ENCODE measurements at places on chromosomes 4 and X.

DNA sequence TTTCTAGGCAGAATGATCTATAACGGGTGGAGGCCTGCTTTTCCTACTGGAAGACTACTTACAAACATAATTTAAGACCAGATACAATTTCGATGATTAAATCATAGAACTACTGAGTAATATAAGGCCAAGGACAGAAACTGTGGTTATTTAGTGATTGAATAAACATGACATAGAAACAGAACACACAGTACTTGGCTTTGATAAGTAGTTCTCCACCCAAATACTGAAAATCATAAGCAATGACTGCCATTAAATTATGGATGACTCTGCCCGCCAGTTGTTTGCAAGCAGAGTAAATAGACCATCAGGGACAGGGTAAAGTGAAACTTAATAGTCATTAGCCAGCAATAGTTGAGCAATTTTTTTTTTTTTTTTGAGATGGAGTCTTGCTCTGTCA lies 17.2 kb upstream of the SMIM14 start:
- DNase-seq: no peak

DNA sequence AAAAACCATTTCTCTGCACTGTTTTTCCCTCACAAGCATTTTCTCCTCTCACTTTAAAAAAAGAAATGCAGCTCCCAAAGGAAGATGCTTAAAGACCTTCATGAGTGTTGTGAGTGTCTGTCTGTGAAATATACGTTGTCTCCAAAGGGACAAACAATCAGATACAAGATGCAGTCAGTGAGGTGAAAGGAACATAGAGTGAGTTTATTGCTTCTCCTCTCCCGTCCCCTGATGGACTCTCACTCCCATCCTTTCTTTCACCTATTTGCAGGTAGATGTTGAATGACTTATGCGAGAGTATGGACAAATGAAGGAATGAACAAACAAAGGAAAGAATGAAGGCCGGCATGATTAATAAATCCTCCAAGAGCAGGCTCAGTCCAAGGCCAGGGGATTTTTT lies 561.2 kb upstream of the DIPK2B start:
- DNase-seq: no peak

- peak; percentile 23 for DNase-seq
Observed at GRCh38 chrX:101206471-101206870, 13.1 kb upstream of the DRP2 start.

GRCh38 chr4:78682070-78682469 lies 94.1 kb upstream of the BMP2K start:
- DNase-seq: no peak

DNA sequence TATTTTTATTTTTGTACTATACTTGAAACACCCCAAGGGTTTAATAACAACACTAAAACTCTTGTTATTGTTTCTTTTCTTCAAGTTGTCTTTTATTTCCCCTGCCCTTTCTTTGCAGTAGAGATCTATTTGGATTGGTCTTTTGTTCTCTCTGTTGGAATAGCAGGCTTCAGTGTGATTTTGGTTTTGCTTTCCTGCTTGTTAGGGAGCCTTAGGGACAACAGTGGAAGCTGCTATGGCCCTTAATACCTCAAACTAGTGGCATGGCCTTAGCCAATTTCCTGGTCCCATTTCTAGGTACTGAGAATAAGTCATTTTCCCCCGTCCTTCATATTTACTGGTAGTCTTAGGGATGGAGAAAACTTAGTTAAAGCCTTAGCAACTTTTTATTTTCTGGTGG lies 535.4 kb upstream of the NDST4 start:
- no peak for DNase-seq

GRCh38 chr4:146428298-146428697 lies 93.4 kb downstream of the SLC10A7 start:
- no peak for DNase-seq

DNA sequence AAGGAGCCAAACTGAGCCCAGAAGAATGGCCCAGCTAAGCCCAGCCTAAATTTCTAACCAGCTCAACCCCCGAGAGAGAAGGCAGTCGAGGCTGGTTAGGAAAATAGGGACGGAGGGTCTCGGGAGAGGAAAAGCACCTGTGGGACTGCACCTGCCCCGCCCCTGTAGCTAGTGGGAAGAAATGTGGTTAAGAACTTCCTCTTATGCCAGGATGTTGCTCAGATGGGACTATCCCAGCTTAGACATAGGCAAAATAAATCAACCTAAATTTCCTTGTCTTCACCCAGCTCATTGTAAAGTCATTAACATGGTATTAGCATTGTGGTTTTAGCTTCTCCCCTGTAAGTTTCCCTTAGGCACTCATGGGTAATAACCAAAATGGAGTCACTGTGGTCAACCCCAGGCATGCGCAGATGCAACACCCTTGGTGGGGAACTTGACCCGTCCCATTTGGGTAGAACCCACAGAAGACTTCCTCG lies 86.8 kb downstream of the ZNF718 start:
- DNase-seq: peak; percentile 6

DNA sequence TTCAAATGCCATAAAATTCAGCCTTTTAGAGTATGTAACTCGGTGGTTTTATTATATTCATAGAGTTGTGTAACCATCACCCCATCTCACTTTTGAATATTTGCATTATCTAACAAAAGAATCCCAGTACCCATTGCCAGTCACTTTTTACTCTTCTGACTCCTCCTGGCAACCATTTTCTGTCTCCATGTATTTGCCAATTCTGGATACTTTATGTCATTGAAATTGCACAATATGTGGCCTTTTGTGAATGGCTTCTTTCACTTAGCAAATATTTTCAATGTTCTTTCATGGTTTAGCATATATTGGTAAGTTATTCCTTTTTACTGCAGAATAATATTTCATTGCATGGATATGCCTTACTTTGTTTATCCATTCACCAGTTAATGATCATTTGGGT lies 79.9 kb downstream of the SLIT2 start:
- DNase-seq: no peak
